KBM-7 (cell line): ENCODE measurements at places on chromosomes 7 and 10.
A peak's percentile ranks its signal among the peaks of the same experiment; 100 is the strongest.

GRCh38 chr10:126650161-126650560, 20.3 kb downstream of the C10orf90 start:
- no peak for DNase-seq

DNA sequence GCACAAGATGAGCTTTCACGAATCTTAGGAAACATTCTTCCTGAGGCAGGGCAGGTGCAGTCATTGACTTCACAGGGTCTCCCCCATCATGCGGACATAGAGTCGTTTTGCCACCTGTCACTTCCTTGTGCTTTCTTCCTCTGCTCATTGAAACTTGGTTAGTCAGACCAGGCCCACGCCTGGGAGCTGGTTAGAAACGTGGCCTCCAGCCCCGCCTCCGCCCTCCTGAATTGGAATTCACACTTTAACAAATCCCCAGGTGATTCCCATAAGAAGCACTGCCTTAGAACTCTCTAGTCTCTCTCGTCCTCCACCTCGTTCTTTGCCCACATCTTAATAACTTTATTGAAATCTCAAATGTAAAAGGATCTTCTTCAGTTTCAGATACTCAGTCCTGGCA, 265.5 kb upstream of the FZD8 start:
- DNase-seq: no peak

GRCh38 chr10:131943021-131943814, 38.5 kb downstream of the BNIP3 start:
- DNase-seq: peak; percentile 46

DNA sequence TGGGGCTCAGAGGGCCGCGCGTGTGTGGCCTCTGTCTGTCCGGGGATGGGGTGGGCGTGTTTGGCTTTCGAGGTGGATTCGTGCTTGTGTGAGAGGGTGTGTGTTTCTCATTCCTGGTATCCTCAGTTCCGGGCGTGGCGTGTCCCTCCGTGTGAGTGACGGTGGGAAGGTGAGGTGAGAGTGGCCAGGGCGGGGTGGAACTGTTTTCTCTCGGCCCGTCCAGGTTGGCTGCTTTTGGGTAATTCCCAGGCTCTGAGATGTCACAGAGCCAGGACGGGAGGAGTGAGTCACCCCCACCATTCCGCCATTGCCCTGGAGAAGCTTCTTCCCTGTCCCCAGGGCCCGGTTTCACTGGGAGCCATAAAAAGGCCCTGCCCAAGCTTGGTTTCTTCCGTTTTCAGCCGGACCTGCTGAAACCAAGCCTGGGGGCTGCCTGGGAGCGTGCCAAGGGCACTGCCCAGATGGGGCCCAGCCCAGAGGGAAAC, 21.3 kb upstream of the CLDN4 start:
- no peak for DNase-seq

DNA sequence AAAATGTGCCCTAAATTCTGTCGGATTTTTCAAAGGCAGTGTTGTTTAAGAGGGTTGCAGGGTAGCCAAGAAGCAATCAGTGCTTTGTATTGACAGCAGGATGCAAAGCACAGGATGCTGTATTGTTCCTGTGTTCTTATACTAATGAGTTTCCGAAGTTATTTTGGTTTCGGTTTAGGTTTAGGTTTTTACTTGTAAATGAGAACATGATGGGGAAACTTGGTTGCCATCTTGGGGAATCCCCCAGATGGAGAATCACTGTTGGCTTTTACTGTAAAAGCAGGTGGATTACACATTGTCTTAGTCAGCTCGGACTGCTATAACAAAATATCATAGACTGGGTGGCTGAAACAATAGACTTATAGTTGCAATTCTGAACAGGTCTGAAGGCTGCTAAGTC, 72.1 kb downstream of the INHBA start:
- no peak for DNase-seq

DNA sequence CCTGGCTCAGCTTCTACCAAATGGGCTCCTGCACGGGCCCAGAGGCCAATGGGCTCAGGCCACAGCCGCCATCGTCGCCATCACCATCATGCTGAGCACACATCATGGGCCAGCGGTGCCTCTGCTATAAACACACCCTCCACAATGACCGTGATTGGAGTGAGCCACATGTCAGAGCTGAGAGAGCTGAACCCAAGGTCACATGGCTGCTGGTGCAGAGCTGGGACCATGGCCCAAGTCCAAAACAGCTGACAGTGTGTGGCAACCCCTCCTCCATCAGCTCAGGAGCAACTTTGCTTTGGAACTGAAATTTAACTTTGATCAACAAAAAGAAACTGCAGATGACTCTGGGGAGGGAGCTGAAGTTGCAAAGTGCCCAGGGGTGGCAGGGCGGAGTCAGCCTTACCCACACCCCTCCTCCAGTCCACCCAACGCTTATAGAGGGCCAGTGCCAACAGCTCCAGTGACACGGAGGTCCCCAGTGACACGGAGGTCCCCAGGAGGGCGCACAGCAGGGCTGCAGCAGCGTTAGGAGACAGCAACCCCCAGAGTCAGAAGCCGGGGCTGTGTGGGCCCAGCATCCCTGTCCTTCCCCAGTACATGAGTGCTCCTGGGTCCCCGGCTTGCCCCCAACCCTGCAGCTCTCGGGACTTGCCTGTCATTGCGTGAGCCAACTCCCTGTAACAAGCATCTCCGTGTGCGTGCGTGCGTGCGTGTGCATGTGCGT, 249.6 kb downstream of the ELFN1 start:
- no peak for DNase-seq

GRCh38 chr7:66597461-66597860, 31.2 kb upstream of the KCTD7 start:
- DNase-seq: no peak

- DNase-seq: no peak
Observed at GRCh38 chr10:31757386-31757791, 171.2 kb downstream of the ARHGAP12 start.

GRCh38 chr7:113775401-113775800, 143.4 kb downstream of the PPP1R3A start:
- no peak for DNase-seq

DNA sequence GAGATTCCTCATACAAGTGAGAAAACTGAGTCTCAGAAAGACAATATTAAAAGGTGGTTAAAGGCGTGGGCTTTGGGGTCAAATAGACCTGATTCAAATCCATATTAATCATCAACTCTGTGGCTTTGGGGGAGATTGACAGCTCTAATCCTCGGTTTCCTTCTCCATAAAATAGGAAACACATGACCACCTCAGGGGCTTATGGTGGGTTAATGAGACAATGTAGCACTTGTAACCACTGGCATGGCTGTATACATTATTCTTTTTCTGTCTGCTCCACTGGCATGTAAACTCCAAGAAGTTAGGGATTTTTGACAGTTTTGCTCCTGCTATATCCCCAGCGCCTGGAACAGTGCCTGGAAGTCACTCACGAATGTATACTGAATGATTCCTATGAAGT, 120.8 kb upstream of the GAD2 start:
- DNase-seq: no peak

GRCh38 chr10:124602646-124603365, 141.2 kb downstream of the LHPP start:
- DNase-seq: no peak

DNA sequence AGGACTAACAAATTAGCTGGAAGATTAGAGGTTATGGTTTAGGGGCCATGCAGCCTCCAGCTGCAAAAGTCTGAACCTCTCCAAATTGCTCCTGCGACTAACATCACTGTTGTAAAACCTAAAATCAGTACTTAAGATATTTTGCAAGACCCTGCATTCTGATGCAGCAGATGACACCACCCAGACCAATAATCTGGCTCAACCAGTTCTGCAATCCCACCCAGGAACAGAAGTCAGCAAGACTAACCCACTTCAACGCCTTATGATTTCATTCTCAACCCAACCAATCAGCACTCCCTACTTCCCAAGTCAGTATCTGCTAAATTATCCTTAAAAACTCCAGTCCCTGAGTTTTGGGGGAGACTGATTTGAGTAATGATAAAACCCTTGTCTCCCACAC, 250.8 kb upstream of the MBL2 start:
- DNase-seq: no peak

DNA sequence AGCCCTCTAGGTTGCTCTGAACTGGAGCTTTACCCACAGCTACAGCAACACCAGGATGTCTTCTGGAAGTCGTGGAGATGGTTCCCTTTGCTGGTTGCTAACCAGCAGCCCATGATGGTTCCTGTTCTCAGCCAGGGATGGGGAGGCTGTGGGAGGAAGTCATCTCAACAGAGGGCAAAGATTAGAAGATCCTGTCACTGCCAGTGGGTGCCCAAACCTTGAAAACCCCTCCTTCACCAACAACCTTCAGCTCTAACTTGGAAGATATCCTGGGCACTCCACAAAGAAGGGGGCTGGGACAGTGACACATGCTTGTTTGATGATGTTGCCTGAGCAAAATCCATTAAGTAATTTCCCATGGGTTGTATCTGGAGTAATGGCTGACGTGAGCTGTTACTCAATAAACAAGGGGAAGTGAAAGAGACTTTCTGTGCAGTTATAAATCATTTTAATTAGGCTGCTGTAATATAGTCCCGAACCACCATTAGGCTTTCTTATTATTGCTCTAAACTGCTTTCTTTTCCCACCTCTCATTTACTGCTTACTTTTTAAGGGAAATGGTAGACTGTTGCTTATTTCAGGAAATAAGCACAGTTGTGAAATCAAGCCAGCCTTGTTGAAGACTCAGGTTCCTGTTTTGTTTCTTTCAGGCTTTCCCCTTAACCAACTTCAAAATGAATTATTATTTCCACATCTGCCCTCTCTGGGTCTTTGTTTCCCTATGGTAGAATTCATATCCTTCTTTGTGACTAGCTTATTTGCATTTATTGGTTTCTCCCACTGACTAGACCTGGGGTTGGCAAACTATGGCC, 124.8 kb downstream of the PPP1R17 start:
- DNase-seq: peak; percentile 83

DNA sequence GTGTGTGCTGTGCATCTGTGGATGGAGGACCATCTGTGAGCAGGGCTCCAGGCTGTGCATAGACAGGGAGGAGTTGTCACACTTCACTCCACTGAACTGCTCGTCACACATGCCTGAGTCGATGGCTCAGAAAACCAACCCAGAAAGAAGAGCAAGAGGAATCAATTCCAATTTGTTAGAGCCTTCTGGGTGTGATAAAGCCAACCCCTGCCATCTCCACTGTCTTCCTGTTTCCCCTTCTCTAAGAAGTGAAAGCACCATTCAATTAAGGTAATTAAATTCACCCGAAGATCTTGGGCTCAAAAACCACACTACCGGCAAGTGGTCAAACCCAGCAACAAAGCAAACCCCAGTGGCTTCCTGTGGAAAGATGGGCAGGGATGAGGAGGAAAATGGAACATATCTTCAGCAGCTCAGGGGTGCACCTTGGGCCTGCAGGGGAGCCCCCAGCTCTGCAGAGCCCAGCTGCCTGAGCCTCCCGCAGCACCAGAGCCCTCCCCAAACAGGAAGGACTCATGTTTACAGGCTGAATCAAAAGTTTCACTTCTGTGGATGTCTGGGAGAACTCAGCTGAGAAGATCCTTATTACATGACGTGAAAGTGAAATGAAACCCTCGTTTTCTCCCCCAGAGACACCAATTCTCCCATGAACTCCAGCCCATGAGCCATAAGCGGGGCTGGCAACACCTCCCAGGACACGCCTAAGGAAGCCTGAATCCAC, 10.9 kb downstream of the C10orf71 start:
- peak; percentile 95 for DNase-seq

GRCh38 chr10:8056871-8057331, 2.4 kb downstream of the GATA3 start:
- DNase-seq: no peak

DNA sequence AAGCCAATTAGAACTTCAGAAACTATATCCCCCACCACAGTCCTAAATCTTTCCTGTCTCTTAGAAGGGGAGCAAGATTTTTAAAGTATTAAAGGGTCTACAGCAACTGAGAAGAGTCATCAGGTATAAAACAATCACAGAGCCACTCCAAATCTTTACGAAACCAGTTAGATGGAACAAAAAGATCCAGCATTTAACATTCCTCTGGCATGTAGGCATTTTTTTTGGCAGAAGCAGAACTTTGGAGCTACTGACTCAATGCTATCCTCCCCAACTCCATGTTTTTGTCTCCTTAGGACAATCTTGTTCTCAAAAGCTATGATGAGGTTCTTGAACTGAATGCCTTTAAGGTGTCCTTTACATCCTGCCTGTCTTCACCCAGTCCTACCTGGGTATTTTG, 333.3 kb downstream of the PRPF18 start:
- no peak for DNase-seq

DNA sequence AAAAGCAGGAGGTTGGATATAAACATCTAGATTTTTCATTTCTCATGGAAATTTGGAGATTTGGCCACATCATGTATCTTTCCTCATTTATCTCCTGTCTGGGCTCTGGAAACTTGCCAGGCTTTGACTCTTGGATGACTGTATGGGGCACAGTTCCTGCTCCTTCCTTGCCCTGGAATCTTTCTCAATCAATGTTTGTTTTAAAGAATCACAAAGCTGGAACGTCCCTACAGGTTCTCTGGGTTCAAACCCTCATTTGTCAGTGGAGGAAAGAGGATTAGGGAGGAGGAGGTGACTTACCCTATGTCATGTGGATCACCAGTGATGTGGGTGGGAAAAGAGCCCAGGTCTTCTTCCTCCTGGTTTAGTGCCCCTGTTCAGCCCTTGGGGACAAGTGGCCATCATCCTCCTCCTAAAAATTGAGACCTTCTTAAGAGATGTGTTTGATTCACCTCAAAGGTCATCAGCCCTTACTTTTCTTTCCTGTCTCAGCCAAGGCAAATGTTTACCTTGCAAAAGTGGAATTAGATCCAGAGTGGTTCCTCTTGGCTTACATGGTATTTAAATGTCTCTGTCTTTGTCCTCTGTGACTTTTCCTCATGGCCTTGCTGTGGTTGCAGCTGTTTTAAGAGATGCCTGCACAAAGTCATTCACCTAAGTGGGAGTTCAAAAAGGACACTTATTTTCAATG, 38.8 kb upstream of the PDZD8 start:
- no peak for DNase-seq

- peak; percentile 38 for DNase-seq
Observed at GRCh38 chr7:74230446-74231231, 20.8 kb downstream of the LAT2 start.

DNA sequence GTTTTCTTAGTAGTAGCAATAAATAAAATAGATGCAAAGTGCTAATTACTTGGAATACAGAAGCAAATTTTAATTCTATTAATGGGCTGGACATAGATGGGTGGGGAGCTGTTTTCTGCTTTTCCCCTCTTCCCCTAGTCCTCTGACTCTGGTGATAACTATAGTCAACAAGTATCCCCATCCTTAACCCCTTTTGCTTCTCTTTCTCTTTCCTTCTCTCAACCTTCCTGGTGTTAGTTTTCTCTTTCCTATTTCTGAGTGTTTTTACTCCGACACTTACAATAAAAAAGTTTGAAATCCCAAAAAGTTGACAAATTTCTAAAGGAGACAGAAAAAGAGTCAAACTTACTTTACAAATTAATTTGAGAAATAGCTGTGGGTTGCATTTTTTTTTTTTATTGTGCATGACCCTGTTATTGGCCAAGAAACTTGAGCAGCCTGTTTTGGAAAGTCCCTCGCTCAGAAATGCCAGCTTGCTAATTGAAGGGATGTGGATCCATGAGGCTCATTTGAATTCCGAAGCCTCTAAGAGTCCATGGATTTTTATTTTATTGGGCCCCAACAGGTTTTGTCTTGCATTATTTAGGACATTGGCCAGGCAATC, 2.4 kb downstream of the FAS start:
- no peak for DNase-seq

- no peak for DNase-seq
Observed at GRCh38 chr7:33905389-33906032, at the start of gene BMPER. BMPER (plus strand) TSS chr7:33905539; CDS start chr7:33905614, 75 bp downstream.
